ENCODE measurements at places on chromosomes 12 and 14. TPM values are rescaled to one million over a fixed set of nuclear protein-coding genes. Genes with fewer than 3 reads are reported as not detected.
A peak's percentile ranks its signal among the peaks of the same experiment; 100 is the strongest.

Gene INF2
- total RNA-seq = 39.3 TPM

- peak; percentile 29 for DNase-seq
These were observed 91.9 kb upstream of the DHRS4 start for GRCh38 chr14:23861666-23862065.

Gene SERPINA10
- not detected for total RNA-seq

- peak; percentile 95 for DNase-seq
These were observed 4.9 kb downstream of the CD9 start for GRCh38 chr12:6205144-6205539.

DNA sequence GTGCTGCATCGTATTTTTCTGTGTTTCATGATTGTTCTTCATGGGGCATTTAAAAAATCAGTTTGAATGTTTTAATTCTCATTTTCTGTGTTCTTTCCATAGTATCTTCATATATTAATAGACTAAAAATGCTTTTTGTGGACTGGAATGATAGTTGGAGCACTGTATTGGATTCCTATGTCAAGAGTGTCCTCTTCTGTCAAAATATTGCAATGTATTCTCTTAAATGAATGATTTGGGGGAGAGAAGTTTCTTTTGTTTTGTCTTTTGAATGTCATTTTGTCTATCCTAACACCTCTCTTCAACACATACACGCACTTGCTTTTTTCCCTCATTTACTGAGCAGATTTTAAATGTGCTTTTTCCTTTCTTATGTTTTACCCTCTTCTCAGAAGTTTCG is 4.7 kb upstream of the EIF2S3B start:
- DNase-seq = no peak

Gene KRT80
- 10.3 TPM for total RNA-seq

Gene SIX6
- not detected for total RNA-seq

Gene SERPINA9
- not detected for total RNA-seq

DNA sequence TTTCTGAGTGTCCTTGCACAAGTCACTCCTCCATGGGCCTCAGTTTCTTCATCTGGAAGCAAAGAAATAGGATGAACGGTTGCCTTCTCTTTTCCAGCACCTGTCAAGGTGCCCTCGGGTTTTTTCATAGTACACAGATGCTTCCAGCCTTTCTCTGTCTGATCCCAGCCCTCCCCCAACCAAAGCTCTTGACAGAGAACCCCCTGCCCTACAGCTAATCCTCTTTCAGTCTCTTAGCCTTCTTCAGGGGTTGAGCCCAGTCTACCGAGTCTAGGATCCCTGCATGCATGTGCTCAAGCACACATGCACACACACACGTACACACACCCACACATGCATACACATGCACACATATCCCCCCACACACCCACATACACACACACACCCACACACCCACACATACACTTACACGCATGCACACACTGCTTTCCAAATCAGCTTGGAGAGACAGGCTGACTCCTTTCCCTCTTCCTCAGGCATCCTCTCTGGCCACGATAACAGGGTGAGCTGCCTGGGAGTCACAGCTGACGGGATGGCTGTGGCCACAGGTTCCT is 4.7 kb downstream of the CDCA3 start:
- DNase-seq = no peak

DNA sequence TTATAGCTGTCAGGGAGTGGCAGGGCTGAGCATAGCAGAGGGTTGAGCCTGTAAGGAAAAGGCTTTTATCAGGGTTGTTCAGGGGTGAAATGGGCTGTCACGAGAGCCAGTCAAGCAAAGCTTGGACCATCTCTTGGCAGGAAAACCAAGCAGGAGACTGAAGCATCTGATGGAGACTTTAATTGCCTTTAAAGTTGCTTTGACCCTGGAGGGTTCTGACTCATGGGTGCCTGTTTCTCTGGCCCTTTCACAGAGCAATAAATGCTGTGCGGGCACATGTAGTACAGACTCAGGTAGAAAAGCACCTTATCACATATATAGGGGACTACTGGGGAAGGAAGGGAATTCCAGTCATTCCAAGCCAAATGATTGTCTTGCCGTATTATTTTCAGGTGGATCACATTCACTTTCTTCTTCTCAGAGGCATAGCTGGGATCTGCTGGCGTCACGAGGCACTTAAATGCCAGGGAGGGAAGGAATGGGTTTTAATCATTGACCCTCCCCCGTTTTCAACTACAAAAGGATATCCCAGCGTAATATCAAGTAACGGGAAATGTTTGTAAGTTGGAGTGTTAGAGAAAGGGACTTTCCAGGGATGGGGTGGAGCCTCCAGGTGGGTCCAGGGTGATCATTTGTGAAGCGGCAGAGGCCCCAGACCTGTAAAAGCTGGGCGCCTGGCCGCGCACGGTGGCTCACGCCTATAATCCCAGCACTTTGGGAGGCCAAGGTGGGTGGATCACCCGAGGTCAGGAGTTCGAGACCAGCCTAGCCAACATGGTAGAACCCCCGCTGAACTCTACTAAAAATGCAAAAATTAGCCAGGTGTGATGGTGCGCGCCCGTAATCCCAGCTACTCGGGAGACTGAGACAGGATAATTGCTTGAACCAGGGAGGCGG is 34.9 kb downstream of the PLEKHD1 start:
- no peak for DNase-seq

Gene GSG1
- total RNA-seq = 1.4 TPM

DNA sequence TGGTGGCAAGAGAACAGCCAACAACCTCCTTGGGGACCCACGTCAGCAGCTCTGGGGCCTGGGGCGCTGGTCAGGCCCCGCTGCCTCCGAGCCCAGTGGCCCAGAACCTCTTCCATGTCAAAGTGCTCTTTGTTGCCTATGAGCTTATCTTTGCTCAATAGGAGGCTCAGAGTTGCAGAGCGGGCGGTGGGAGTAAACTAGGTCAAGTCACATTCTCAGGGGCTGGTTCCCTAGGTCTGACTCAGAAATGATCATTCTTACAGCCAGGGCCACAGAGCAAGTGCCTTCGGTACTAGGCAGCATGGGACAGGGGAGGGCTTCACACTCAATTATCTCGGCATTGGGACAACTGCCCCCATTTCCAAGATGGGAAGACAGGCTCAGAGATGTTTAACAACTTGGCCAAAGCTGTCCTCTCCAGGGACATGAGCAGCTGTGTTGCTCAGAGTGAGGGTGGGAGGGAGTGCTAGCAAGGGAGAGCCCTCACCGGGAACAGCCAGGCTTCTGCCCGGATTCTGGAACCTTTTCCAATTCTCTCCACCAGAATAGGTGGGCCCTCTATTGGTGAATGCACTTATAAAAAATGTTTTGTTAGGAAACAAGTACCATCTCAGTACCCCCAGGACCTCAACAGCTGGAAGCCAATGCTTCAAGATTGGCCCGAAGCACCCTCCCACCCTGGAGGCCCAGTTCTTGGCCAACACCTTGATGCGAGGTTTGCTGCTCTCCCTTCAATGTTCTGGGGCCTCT is 11.9 kb downstream of the SLC25A29 start:
- DNase-seq = no peak

GRCh38 chr14:53214384-53214783 is 61.3 kb upstream of the DDHD1 start:
- no peak for DNase-seq

Gene TPH2
- total RNA-seq = 0.10 TPM

GRCh38 chr12:3805077-3805476 is 52.2 kb upstream of the CRACR2A start:
- no peak for DNase-seq

Gene BEGAIN
- total RNA-seq = 3.3 TPM

- no peak for DNase-seq
These were observed 2.3 kb downstream of the ARHGDIB start for GRCh38 chr12:14959126-14959440.

Measured in tongue (tissue), 3 donors.